ENCODE measurements at places on chromosomes 13 and 19.

GRCh38 chr19:33514885-33515551 lies 6.6 kb downstream of the PEPD start:
- DNase-seq = no peak

GRCh38 chr19:7853770-7854128 lies 20.4 kb downstream of the PRR36 start:
- no peak for DNase-seq

GRCh38 chr19:3045885-3046697 lies 16.2 kb downstream of the TLE5 start:
- no peak for DNase-seq

- no peak for DNase-seq
Observed at GRCh38 chr19:49741210-49741844, 21.8 kb downstream of the TSKS start.

DNA sequence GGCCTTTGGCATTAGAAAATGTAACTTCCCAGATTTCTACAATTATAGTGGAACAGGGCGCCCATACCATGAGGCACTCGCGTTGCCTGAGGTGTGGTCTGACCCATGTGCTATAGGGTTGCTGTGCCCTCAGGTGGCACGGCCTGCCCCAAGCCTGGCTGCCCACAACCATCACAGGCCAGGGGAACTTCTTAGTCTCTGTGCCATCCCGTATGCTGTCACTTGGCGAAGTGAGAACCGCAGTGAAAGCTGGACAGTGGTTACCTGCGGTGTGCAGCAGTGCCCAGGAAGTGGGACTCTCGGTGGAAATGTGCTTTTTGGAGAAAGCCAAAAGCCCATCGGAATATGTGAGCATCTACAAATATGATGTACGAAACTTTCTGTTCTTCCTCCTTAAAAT lies 88.2 kb upstream of the GPR183 start:
- no peak for DNase-seq

DNA sequence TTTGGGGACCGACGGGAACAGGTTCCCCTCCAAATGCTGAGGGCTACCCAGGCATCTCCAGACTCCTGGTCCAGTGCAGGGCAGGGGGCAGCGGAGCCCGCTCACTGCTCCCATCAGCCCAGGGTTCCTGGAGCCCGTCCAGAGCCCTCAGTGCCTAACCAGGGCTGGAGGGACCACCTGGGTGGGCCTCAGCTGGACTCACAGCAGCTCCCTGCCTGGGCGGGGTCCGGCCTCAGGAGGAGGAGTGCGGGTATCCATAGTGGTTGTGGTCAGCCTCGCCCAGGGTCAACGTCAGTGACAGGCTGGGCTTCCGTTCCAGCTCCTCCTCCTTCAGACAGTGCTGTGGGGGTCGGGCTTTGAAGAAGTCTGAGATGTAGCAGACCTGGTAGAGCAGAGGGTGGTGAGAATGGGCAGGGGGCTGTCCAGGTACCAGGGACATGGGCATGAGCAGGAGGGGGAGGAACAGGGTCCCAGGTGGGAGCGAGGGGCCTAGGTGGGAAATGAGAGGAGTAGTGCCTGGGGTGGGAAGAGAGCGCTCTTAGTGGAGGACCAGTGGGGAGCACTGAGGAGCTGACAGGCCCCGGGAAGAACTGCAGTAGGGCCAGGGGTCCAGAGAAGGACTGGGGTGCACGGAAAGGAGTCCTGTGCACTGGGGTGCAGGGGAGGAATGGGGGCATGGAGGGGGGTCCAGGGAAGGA lies 9.9 kb downstream of the PLPP2 start:
- DNase-seq = no peak

GRCh38 chr13:76685938-76686337 lies 200.3 kb downstream of the KCTD12 start:
- no peak for DNase-seq

- no peak for DNase-seq
Observed at GRCh38 chr19:53010494-53010893, 3.2 kb upstream of the ERVV-1 start.

GRCh38 chr13:113149711-113150549 lies 8.5 kb upstream of the PROZ start:
- no peak for DNase-seq

DNA sequence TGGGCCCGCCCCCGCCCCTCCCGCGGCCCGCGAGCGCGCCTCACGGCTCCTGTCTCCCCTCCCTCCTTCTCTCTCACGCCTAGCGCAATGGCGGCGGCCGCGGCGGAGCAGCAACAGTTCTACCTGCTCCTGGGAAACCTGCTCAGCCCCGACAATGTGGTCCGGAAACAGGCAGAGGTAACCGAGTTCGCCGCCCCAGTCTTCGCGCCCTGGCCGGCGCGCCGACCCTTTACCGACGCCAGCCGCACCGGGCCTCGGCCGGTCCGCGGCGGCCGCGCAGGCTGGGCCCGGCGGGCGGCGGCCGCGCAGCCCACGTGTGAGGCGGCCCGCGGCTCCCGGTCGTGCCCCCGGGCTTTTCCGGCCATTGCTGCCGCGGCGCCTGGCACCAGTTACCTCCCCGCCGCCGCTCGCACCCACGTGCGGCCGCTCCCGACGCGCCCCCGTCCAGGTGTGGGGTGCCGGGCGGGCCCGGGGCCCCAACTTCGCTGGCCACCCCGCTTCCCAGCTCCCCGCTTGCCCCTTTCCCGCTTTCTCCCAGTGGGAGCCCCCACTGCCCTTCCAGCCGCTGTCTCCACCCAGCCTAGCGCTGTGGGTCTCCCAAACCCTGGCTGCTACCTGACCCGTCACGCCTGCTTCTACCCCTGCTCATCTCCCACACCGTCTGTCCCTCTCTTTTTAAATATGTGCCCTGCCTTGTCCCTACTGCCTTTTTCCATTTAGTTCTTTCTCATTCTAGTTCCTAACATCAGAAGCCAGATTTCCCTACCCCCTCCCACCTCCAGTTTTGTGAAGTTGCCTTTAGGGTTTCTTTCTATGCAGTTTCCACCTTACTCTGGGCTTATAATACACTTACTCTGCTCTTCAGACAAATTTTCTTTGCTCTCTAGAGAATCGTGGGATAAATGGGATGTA lies 23.4 kb downstream of the IPO5 start:
- DNase-seq = no peak

DNA sequence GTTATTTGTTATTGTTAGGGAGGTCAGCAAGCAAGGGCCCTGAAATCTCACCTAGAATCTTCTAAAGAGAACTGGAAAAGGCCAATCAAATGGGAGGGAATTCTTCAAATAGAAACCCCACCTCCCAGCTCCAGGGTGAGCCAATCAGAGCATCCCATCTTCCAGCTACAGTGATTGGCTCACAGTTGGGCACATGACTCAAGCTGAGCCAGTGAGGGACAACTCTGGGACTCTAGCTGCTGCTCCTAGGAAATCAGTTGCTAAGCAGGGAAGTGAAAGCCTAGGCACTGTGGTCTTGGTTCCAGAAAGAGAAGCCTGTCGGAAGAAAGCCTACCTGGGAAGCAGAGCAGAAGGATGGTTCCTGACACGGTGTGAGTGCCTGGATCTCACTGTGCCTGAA lies 13.4 kb downstream of the TM6SF2 start:
- no peak for DNase-seq

DNA sequence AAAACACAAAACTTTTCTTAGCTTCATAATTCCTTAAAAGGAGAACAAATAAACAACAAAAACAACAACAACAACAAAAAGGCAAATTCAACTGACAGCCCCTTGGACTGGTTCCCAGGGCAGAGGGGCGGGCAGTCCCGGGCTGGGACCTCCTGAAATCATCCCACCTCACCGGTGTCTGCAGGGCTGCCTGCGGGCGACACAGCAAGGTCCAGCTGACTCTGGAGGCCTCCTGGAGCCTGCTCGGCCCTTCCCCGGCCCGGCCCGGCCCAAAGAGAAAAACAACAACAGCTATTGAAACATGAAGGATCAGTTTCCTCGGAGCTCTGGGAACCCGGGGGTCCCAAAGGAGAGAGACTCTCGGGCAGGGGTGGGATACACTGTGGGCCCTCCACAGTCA lies 5.0 kb upstream of the ISYNA1 start:
- no peak for DNase-seq

GRCh38 chr13:35524171-35524570 lies 47.7 kb upstream of the MAB21L1 start:
- no peak for DNase-seq

DNA sequence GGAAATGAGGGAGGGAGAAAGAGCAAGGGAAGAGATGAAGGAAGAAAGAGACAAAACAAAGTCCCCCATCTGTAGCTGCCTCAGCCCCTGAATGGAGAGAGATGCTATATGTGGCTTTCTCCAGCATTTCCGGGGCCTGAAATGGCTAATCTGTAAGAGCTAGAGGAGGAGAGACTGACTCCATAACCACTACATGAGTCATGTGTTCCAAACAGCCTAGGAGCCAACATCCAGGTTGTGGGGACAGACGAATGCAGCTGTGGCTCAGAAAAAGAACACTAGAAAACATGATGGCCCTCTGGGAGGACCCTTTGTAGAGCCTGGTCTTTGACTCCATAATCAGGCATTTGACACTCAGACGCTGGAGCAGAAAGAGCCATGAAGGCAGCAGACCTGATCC lies 292.0 kb upstream of the ZNF507 start:
- no peak for DNase-seq

DNA sequence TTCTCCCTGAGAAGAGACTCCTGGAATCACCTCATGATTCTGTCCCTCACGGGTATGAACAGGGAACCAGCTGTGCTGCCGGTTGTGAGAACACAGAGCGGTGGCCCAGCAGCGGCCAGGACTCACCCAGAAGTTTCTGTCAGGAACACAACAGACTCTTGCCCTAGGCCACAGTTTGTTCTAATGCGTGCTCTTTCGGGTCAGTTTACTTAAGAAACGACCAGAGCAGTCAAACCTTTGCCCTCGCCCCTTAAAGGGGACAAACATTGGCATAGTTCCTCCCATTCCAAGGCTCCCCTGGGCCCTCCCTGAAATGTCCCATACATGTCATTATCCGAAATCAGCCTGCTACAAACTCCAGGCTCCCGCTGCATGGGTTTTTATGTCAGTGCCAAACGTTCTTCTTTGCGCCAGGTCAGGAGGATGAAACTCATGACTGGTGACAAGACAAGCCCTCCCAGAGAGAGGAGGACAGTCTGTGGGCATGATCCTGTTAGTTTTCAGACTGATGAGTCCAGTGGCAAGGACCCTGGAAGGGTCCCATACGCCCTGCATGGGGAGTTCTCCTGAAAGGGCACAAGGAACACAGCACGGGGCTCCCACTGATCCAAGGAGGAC lies 18.3 kb downstream of the ZIC5 start:
- DNase-seq = no peak
